ENCODE measurements at places on chromosomes 12 and 14.

GRCh38 chr12:89040146-89040964 lies 311.9 kb downstream of the DUSP6 start:
- peak; percentile 87 for DNase-seq

DNA sequence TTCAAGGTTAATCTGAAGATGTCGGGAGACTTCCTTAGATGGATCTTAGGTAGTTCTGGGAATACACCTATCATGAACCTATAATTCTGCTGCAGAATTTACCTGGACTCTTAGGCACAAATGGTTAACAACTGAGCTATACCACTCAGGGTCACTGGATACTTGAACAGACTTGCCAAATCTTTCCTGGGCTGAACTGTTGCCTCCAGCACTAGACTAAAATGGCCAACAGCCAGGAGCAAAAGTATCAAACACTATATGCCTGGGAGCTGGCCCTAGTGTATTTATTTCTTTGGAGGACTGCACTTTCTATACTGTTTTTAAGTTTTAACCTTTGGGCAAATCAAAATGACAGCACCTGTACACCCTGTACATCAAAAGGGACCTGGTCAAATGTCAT lies 252.8 kb downstream of the TMEM117 start:
- DNase-seq, result no peak

- no peak for DNase-seq
Measured at GRCh38 chr14:54848910-54849309, 53.7 kb downstream of the GCH1 start.

DNA sequence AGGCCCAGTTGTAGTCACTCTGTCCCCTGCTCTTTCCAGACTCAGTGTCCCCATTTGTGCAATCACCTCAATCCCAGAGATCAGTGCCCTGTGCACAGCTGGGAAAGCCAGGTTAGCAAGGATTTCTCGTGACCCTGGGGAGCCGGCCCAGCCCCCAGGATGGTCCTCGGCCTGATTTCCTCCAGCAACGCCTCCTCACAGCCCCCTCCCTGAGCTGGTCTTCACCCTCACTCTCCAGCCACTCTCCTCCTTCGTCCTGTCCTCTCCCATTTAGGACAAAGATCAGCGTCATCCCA lies 194.8 kb upstream of the C14orf180 start:
- no peak for DNase-seq

DNA sequence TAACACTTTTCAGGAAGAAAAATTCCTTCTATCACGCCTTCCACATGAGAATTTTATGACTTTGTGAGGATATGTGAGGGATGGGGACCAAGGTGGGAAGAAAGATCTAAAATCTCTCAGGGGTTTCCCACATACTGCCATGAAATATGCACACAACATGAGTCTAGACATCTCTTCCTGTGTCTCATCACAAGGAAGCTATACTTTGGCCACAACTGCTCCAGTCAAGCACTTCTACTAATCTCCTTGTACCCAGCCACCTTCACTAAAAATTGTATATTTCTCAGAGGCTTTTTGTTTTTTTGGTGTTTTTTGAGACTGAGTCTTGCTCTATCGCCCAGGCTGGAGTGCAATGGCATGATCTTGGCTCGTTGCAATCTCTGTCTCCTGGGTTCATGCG lies 3.2 kb downstream of the OSBPL8 start:
- no peak for DNase-seq

GRCh38 chr12:106204312-106204711 lies 43.5 kb downstream of the CKAP4 start:
- no peak for DNase-seq

DNA sequence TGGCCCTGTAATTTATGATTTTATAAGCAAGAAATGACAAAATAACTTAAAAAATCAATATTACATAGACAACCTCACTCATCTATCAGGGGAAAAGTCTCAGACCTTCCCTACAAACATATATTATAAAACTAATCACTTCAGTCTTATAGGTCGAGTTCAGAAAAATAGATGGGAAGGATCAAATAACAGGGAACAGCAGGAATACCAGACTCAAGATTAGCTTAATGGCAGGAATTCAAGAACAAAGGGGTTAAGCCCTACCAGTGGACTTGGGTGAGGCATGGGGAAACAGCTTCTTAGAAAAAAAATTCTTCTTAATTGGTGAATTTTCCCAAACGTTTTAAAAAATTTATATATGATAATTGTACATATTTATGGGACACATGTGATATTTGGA lies 51.6 kb upstream of the CRY1 start:
- no peak for DNase-seq

- DNase-seq, result no peak
Measured at GRCh38 chr12:10705655-10706054, 17.5 kb downstream of the YBX3 start.

DNA sequence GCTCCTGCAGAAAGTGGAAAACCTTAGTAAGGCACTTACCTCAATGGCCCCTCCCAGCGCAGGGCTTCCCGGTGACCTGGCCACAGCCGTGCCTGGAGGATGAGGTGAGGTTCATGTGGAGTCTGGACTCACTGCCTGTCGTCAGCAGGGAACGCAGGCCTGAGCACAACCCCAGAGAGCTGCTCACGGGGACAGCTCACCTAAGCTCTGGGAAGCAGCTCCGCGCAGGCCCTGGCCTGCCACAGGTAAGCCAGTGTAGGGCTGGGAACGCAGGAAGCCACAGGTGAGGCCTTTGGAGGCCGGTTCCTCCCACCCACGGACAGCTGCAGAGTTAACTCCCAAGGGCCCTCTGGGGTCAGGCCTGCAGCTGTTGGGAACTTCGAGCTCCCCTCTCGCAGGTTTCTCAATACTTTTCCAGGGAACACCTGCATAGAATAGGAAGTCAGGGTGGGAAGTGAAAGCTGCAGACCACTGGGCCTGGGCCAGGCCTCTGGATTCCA lies 32.7 kb downstream of the ANAPC7 start:
- DNase-seq, result no peak

- DNase-seq, result no peak
Measured at GRCh38 chr14:55851961-55852360, 266.2 kb upstream of the PELI2 start.

DNA sequence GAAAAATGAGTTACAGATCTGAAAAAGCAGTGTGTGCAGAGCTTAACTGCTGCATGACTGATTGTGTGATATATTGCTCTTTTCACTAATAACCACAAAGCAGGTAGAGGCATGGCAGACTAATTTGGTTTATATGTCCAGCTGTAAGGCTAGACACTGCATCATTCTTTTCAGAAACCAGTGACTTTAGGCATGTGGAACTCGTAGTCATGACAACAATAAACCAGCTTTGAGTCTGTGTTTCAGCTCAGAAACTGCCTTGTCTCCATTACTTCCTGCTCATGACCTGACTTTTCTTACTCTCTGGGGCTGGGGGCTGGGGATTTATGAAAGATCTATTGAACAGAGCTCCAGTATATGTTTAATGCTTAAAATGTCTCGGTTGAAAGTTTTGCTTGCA lies 146.8 kb upstream of the LRIG3 start:
- DNase-seq, result no peak

GRCh38 chr14:78319887-78320635 lies 149.9 kb downstream of the NRXN3 start:
- no peak for DNase-seq

GRCh38 chr12:115660211-115660805 lies 617.2 kb downstream of the MED13L start:
- no peak for DNase-seq

DNA sequence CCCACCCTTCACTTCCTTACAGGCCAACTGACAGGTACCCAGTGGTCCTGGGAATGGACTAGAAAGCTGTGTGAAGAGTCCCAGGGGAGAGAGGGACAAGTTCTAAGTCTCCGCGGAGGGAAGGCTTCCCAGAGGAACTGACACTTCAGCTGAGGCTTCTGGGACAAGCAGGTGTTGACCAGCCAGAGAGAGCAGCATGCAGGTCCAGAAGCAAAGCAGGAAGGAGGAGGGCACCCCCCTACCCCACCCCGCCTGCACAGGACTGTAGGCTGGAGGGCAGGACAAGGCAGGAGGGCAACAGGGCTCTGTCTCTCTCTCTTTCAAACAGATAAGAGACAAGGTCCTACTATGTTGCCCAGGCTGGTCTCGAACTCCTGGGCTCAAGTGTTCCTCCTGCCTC lies 58.2 kb upstream of the CORO1C start:
- no peak for DNase-seq

- no peak for DNase-seq
Measured at GRCh38 chr14:100526632-100527031, 60.6 kb downstream of the BEGAIN start.

DNA sequence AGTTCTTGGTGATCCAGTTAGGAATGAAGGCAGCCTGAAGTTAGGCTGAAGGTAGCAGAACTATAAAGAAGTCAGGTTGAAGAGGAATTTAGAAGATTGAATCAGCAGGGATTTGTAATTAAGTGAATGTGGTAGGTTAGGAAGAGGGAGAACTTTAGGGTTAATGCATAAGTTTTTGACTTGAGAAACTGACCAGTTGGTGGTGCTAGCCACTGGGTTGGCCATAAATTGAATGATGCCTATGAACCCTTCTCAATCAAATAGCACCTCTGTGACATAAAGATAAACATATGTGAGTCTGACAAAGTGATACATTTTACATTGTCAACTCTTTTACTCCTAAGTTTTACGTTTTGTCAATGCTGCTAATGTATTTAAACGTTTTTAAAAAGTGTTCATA lies 290.6 kb upstream of the NAV3 start:
- DNase-seq, result no peak

Data from activated naive CD8-positive, alpha-beta T cell treated with anti-CD3 and anti-CD28 coated beads for 36 hours (primary cell).